Keratinocyte (primary cell): ENCODE measurements at places on chromosomes 5 and 9. TPM values are rescaled to one million over a fixed set of nuclear protein-coding genes. Genes with fewer than 3 reads are reported as not detected.

CORO2A gene
- polyA plus RNA-seq = 30.9 to 45.2 TPM (median 31.7 TPM) in 3 replicates

SECISBP2 gene
- polyA plus RNA-seq = 18.3 to 24.3 TPM (median 20.1 TPM) in 3 replicates

SMIM33 gene
- not detected in 3 replicates for polyA plus RNA-seq

CDC20B gene
- 0.03 TPM in 1 of 3 replicates, not detected in the others for polyA plus RNA-seq

PCDHGA12 gene
- 0.69 to 1.9 TPM (median 1.0 TPM) in 3 replicates for polyA plus RNA-seq

PDZD2 gene
- 3.1 to 8.4 TPM (median 7.3 TPM) in 3 replicates for polyA plus RNA-seq

ANKRD55 gene
- not detected in 3 replicates for polyA plus RNA-seq

PALM2AKAP2 gene
- polyA plus RNA-seq = 2.3 to 8.1 TPM (median 3.6 TPM) in 3 replicates

FAM169A gene
- polyA plus RNA-seq = 7.2 to 13.1 TPM (median 8.9 TPM) in 3 replicates

ZNF483 gene
- polyA plus RNA-seq = 0.46 to 0.90 TPM (median 0.60 TPM) in 3 replicates

PCDHGA10 gene
- 1.3 to 1.8 TPM (median 1.6 TPM) in 3 replicates for polyA plus RNA-seq

KIF12 gene
- polyA plus RNA-seq = 1.3 to 2.3 TPM (median 1.5 TPM) in 3 replicates

PDCD1LG2 gene
- 14.7 to 20.2 TPM (median 18.8 TPM) in 3 replicates for polyA plus RNA-seq

UBQLN1 gene
- polyA plus RNA-seq = 111 to 148 TPM (median 145 TPM) in 3 replicates

SLC23A1 gene
- polyA plus RNA-seq = 0.03 TPM in 1 of 3 replicates, not detected in the others

FREM1 gene
- under 0.01 to 0.05 TPM in 2 of 3 replicates, not detected in the other for polyA plus RNA-seq
